ENCODE measurements at places on chromosomes 7 and 10.

DNA sequence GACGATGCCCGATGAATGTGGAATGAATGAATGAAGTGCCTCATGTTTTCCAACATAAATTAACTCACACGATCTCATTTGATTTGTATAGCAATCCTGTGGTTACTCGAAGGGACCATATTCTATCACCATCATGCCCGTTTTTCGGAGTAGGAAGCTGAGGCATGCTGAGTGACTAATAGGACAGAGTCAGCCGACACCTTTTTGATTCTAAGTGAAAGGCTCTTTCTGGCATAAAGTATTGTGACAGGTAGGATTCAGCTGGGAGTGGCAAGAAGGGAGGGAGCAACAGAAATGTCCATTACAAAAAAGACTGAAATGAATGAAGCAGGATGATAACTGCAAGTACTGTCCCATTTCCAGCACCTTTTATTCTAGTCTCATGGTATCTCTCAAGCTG is 55.7 kb downstream of the KLRG2 start:
- no peak for DNase-seq

DNA sequence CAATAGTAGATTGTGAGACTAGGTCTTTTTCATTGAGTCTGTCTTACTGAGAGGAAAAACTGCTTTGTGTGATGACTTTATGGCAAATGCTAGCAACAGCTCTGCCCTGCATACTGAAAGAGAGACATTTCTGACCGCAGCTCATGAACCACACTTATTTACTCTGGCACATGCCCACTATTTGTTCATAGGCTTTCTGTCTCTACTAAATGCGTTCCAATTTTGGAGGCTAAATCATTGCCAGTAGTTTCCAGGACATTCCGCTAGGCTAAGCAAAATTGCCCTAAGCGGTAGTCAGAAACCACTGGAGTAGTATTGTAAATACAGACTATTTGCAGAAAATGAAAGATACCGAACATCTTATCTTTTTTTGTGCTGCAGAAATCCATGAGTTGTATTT is 55.6 kb upstream of the DLX6 start:
- DNase-seq, result no peak

GRCh38 chr7:6035686-6036085 is 4.5 kb downstream of the ANKRD61 start:
- DNase-seq, result no peak

GRCh38 chr7:108094933-108095710 is 35.0 kb downstream of the LAMB4 start:
- DNase-seq, result no peak

DNA sequence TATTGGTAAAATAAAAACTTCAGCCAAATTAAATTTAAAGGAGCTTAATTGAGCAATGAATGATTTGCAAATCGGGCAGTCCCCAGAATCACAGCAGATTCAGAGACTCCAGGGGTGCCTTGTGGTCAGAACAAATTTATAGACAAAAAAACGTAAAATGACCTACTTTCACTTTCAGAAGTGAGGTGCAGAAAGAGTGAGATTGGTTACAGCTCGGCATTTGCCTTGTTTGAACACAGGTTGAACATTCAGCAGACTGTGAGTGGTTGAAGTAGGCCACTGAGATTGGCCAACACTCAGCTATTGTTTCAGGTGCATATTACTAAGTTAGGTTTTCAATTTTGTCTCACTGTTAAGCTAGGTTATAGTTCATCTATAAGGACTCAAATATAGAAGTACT is 153.4 kb downstream of the BICC1 start:
- DNase-seq, result no peak

GRCh38 chr7:102169651-102170392 is 116.8 kb upstream of the SH2B2 start:
- DNase-seq, result no peak

DNA sequence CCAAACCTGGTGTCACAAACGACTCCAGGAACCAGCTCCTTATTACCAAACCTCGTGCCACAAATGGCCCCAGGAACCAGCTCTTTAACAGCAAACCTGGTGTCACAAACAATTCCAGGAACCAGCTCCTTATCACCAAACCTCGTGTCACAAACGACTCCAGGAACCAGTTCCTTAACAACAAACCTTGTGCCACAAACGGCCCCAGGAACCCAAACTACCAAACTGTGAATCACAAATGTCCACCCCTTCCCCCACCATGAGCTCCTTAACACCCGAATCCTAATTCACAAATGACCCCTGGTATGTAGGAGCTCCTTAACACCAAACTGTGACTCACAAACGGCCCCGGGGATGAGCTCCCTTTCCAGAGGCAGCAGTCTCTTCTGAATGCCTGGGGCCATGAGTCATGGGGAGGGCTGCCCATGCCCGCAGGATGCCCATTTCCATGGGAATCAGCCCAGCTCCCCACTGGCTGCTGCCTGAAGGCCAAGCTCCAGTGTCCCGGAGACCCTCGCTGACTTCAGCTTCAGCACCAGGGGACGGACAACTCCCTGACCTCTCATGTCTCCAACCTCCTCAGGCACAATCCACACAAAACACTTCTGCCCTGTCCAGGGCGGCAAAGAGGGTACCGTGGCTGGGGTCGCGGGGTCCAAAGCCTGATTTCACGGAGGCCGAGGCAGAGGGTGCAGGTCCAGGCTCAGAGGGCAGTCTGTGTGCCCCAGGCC is 213.1 kb downstream of the ELFN1 start:
- no peak for DNase-seq

DNA sequence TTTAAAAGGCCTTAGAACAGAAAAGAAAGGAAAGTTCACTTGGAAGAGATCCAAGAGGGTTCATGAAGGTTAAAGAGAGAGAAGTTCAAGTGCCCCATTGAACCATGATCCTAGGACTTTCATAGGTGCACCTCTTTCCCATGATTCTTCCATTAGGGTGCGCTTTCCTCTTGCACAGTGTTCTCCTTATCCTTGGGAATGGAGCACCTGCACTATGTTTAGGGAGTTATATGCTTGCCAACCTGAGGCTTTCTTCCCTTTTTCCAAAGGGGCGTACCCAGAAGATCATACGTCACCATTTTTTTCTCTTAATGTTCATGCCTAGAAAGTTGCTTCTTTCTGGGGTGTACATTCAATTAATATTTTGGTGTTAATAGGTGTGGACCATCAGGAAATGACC is 908.0 kb upstream of the SORCS1 start:
- no peak for DNase-seq

DNA sequence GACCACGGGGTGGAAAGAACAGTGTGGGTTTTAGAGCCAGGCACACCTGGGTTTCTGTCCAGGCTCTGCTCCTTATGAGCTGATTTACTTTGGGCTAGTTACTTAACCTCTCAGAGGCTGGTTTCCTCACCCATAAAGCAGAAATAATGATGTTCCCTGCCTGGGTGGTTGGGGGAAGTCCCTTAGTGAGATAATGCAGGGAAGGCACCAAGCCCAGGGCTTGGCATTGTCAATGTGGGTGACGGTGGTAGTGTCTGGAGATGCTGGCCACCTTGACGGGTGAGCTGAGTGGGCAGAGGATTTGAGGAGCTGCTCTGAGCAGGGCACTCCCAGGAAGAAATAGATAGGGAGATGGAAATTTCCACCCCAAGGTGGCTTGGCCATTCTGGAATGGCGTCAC is 65.2 kb downstream of the SH2D4B start:
- no peak for DNase-seq

GRCh38 chr7:80763289-80763688 is 124.8 kb downstream of the CD36 start:
- no peak for DNase-seq

Measured in HEK293T (cell line).